NCI-H2029 treated with DMSO at 0.1 percent for 48 hours (cell line): ENCODE measurements at places on chromosomes 5 and 9.
A peak's percentile ranks its signal among the peaks of the same experiment; 100 is the strongest.

DNA sequence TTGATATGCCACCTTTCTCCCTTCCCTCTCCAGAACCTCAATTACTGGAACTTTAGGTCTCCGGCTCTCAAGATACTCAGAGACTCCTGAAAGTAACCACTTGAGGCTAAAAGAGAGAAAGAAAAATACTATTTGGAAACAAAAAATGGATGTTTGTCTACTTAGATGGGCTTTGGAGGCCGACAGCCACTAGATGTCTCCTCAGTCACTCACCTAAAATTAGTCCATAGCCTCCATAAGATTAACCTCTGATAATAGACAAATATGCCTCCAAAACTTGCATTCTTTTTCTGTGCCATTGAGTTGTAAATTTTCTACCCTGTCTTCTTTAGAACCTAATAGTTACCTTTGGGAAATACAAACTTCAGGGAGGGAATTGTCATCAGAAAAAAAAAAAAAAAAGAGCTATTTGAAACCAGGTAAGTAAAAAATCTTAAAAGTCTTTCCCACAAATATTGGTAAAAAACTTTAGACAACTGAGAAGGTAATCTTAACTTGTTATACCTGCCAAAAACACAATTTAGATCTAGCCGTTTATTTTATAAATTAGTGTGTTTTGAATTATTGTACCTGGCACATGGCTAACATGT lies 11.2 kb upstream of the PCDH1 start:
- DNase-seq: no peak

- no peak for DNase-seq
Measured at GRCh38 chr9:136138566-136138965, 19.9 kb upstream of the TMEM250 start.

- DNase-seq: no peak
Measured at GRCh38 chr5:64929833-64930232, 161.1 kb downstream of the CWC27 start.

GRCh38 chr5:96868603-96869371 lies 7.5 kb upstream of the ERAP2 start:
- DNase-seq: peak; percentile 54

- no peak for DNase-seq
Measured at GRCh38 chr5:154486427-154486866, 8.4 kb upstream of the HAND1 start.

- DNase-seq: no peak
Measured at GRCh38 chr9:126439402-126439765, 112.8 kb downstream of the MVB12B start.

DNA sequence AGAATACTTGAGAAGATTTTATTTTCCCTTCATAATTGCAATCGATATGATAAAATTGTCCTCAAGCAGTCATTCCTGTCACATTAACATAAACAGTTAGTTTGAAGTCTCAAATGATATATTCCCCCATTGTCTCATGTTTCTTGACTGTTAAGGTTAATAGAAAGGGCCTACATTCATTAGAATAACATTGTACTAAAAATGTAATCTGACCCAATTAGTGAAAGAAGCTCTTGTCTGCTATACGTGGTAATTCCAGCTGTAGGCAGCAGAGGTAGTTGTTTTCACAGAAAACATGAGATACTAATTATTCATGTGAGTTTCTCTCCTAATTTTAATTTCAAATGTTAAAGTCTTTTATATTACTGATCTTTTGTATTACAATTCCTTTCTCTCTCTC lies 25.9 kb upstream of the AP3B1 start:
- peak; percentile 51 for DNase-seq

- peak; percentile 98 for DNase-seq
Measured at GRCh38 chr9:36190388-36191289, at the start of gene CLTA. TSS of gene CLTA (plus strand) at chr9:36190921. CDS start at chr9:36191057, 136 bp downstream.

GRCh38 chr9:76634356-76635054 lies 129.7 kb upstream of the PCA3 start:
- peak; percentile 22 for DNase-seq

DNA sequence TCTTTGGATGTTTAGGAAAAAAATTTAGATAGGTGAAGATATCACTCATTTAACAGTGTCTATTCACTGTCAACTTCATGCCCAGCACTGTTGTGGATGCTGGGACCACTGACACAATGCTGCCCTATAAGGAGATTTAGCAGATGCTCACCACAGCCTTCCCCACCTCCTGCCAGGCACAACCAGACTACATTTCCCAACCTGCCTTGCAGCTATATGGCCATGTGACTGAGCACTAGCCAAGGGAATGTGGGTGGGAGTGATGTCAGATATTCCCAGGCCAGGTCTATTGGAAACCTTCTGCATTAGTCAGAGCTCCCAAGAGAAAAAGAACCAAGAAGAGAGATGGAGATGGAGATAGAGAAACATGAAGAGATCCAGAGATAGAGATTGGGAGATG lies 302.6 kb upstream of the TAS2R1 start:
- no peak for DNase-seq

- DNase-seq: no peak
Measured at GRCh38 chr5:74310386-74310785, 330.1 kb downstream of the ENC1 start.

GRCh38 chr9:10014889-10015288 lies 597.9 kb downstream of the PTPRD start:
- DNase-seq: no peak
